Daoy (cell line): ENCODE measurements at places on chromosomes 5 and 9.

- DNase-seq, result no peak
These were observed 28.3 kb upstream of the TGFBR1 start for GRCh38 chr9:99076483-99077171.

GRCh38 chr5:137575847-137576246 is 76.7 kb upstream of the SPOCK1 start:
- DNase-seq, result peak; percentile 89

GRCh38 chr9:131027048-131027871 is 18.3 kb downstream of the LAMC3 start:
- DNase-seq, result no peak

DNA sequence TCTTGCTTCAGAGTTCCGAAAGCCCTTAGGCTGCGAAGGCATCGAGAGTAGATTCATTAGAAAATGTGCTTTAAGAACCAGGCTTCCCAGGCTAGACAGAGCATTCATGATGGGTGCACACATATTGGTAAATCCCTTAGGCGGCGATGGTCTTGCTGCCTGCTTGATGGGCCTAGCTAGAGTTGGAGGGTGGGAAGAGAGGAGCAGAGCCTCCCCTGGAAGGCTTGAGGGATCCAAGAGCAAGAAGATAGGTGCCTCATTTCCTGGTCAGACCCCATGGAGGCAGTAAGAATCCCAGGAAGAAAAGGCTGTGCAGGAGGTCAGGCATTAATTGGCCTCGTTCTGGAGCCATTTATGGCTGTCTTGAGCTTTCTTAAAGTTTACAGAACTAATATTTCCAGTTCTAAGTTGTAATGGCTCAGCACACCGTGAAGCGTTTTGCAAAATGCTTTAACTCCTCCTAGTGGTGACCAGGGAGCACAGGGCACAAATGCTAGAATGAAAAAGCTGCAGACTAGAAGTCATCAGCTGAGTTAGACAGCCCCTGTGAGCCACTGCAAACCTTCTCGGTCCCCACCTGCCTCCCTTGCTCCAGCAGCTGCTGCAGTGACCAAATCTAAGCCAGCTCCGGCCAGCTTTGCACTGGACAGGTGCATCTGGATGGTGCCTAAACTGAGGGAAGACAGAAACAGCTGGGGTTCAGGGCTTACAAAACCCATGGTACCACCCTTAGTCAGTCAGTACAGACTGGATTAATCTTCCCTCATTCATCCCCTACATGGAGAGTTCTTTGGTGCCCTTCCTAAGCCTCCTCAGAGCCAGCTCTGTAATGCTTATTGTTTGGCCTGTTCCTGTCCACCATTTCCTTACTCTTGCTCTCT is 14.7 kb downstream of the SLC45A2 start:
- peak; percentile 30 for DNase-seq

DNA sequence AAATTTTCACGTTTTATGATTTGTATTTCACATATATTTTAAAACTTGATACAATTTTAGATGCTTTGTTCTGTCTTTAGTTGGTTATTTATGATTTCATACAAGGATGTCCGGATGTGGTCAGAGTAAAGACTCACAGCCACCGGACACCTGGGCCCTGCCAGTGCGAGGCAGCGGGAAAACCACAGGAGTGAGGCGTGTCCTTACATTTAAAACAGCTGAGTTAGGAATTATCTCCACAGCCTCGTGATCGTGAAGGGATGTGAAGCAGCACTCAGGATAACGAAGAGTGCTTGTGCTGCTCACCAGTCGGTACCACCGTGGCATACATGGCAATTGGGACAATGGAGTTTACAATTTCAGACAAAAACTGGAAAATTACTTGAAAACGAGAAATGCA is 14.0 kb downstream of the SNX18 start:
- DNase-seq, result peak; percentile 42
